A673 (cell line): ENCODE measurements at places on chromosomes 16 and 17.
A peak's percentile ranks its signal among the peaks of the same experiment; 100 is the strongest.

DNA sequence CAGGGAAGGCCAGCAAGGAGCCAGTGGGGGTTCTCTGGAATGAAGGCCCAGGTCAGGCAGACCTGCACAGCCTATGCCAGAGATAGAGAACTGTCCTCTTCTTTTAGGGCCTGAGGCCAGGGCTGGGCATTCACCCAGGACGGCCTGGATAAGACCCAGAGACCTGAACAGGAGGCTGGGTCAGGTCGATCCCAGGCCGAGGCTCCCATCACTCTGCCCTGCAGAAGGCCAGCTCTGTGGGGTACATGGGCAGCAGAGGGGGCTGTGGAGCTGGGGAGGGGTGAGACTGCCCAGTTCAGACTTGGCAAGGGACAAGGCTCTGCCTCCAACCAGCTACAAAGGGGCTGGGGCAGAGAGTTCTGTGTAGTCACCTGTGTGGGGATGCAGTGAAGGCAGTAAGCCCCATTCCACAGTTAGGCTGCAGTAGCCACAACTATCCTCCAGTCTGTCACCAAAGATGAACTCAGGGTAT, 14.6 kb downstream of the HSD11B2 start:
- DNase-seq: no peak

- peak; percentile 71 for DNase-seq
These were observed at the start of gene TMEM106A for GRCh38 chr17:43211480-43212402. TMEM106A (plus strand) TSS chr17:43211875; CDS start chr17:43213042, 1,167 bp downstream.

- DNase-seq: no peak
These were observed 23.9 kb upstream of the NGFR start for GRCh38 chr17:49471089-49471683.

GRCh38 chr16:4500272-4500671, 24.1 kb downstream of the HMOX2 start:
- DNase-seq: no peak

DNA sequence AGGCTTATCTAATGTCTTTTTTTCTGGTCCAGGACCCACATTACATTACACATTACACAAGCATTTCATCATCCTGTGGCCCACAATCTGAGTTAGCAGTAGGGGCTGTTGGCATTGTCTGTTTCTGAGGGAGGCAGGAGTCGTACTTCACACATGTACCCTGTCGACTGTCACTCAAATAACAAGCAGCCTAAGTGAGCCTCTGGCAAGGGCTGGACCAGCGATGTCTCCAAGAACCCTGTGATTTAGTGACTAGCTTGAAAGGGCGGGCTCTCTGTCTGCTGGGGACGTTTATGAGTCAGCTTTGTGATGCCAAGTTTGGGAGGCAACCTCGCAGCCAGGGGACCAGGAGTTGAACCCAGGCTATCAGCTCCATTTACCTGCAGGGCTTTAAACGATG, 251.4 kb downstream of the HS3ST3B1 start:
- DNase-seq: no peak

DNA sequence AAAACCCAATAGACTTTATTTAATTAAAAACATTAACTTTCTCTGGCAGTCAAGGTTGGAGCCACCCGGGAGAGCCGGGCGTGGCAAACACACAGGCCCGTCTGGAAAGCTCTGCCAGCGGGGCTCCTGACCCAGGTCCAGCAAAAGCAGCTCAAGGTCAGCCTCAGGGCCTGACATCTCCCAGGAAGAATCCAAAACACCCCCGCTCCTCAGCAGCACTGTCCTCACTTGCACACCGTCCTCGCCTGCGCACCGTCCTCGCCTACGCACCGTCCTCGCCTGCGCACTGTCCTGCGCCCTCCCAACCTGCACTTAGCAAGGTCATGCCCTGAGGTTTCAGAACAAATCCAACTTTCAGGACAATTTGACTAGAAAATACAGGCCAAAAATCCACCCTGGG, 31.4 kb upstream of the RPTOR start:
- DNase-seq: no peak

DNA sequence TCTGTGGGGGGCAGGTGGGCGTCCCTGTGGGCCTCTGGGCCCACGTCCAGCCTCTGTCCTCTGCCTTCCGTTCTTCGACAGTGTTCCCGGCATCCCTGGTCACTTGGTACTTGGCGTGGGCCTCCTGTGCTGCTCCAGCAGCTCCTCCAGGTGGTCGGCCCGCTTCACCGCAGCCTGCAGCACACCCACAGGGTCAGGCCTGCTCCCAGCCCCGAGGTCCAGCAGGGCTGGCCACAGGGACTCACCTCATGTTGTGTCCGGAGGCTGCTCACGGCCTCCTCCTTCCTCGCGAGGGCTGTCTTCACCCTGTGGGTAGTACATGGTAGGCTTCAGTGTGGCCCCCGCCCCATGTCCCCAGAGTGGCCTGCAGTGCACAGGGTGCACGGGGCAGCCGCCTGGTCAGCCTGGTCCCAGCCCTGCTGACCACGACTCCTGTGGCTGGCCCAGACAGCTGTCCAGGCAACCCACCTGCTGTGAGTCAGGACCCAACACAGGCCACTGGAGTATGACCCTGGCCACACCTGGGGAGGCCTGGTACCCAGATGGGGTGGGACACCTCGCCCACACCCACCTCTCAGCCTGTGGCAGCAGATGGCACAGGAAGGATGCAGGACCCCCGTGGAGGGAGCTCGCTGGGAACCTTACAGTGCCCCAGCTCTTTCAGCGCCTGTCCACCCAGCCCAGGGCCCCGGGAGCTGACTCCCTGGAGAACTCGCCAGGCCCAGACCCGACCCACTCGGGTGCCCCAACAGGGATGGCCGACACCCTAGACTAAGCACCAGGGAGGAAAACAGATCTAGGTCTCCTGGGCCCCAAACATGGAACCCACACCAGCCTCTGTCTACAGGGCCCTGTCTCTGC, 23.9 kb upstream of the AATK start:
- DNase-seq: no peak

- no peak for DNase-seq
These were observed 9.2 kb upstream of the TVP23A start for GRCh38 chr16:10827691-10828341.

GRCh38 chr17:36106493-36106835, 2.8 kb downstream of the CCL4 start:
- no peak for DNase-seq

DNA sequence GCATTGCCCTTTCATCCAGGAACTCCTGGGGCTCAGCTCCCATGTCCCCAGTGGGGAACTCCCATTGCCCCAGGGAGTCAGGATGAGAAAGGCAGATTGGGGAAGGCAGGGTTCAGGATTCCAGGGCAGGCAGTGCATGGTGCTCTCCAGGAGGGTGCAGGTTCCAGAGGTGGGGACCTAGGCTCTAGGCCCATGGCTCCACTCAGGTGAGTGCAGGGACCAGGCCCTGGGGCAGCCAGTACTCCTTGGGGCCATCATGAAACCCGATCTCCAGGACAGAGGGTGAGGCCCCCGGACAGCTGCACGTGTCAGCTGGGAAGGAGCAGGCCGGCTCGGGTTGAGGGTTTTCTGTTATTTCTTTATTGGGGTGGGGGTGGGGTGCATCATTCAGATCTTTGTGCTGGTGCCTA, 1.3 kb upstream of the MTSS2 start:
- DNase-seq: no peak

- DNase-seq: no peak
These were observed 67.5 kb upstream of the LGALS9 start for GRCh38 chr17:27563532-27563931.

- DNase-seq: peak; percentile 23
These were observed 441 bp downstream of the CMTM4 start for GRCh38 chr16:66695935-66696668.

- DNase-seq: no peak
These were observed 1410.9 kb upstream of the CDH8 start for GRCh38 chr16:63447121-63447520.

GRCh38 chr17:29238133-29238850, 8.4 kb upstream of the CRYBA1 start:
- no peak for DNase-seq

DNA sequence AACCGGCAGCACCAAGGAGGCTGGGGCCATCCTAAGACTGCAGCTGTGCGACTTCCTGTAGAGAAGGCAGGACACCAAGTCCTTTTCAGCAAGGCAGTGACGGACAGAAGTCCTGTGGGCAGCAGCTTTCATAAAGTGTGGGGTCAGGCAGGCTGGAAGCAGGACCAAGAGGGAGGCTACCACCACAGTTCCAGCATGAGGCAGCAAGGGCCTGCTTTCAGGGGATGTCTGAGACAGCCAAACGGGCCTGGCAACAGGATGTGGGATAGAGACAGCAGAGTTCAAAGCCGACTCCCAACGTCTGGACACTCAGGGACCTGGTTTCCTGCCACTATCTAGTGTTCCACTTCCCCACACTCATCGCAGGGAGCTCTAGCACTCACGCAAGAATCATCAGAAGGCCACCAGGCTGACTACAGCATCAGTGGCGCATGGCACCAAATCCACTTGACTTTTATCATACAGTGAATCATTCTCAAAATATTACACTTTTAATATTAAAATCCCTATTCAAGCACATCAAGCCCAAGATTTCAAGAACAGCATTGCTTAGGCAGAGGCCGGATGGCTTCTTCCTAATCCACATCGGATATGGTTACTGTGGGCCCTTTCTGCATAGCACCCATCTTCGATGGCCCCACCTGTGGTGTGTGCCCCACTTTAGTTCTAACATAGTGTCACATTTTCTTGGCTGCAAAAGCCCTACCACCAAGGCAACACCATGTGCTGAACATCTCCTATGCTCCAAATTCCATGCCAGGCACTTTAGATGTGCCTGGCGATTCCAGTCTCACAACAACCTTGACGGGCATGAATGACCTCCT, 5.2 kb downstream of the USP7 start:
- DNase-seq: no peak

DNA sequence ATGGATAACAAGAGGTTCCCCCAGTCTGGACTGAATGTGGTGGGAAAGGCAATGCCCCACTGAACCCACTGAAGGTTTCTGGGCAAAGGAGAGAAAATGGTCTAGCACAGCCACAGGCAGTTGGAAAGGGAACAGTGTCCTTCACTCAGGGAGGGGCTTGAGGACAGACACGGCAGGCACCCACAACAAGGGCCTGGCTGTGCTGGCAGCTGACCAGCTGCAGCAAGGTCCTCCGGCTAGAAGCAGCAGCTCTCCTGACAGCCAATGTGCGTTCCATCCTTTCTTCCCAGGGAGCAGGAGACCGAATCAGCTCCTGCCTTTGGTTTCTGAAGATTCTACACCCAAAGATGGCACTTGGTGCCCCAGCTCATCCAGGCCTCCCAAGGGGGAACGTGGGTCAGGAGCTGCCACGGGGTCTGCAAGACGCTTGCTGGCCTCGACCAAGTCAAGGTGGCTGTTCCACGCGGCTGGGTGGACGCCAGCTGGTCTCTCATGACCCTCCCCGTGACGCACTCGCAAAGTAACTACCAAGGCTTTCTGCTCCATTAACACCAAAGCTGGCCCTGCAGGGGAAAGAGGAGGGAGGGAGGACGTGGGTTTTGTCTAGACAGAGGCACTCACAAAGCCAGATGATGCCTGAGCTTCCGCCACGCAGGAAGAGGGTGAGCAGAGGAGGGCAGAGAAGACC, 11.1 kb downstream of the ABR start:
- DNase-seq: no peak

DNA sequence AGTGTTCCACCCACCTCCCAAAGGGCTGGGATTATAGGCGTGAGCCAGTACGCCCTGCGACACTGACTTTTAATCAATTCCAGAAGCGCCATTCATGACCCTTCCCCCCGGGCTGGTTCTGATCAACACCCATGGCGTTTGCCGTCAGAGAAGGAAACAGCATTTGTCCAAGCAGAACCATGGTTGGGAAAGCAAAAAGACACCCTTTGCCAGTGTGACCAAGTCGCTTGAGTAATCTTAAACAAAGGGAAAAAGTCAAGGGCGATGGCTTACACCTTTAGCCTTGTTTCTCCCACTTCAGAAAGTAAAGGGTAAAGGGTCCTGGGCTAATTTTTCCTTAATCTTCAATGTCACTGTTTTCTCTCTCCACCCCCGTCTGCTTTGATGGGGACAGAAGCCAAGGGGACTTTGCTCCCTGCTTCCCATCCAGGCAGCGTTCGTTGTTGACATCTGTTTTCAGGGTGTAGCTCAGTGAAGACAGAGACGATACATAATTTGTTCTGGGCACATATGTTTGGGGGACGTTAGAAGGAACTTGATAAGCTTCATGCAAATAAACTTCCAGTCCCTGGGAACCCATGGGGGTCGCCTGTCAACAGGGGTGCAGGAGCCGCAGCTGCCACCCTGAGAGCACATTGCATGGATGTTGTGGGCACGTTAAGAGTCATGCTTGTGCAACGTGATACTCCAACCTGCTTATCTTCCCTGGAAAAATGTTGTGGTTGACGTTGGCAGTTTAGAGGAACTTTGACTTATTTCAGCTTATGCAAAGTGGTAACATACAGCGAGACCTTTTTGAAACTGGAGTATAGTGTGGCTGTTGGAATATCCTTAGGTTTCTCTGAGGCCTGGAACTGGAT, 50.6 kb upstream of the TANGO6 start:
- no peak for DNase-seq

DNA sequence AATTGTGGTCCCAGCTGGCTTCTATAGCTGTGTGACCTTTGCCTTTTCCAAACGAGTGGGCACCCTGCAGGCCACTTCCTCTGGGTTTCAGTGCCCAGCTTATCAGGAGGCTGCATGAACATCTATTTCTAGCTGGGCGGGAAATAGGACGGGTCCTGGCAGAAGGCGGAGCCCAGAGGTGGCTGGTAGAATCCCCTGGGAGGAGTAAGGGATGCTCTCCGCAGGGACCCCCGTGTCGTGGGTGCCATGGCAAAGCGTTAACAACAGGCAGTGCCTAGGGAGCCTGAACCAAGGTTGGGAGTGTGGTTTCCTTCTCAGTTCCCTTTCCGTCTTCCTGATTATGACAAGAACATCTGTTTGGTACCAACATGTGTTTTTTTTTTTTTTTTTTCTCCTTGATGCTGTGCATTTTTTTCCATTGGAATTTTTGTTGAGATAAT, 58.2 kb downstream of the PLCG2 start:
- no peak for DNase-seq

DNA sequence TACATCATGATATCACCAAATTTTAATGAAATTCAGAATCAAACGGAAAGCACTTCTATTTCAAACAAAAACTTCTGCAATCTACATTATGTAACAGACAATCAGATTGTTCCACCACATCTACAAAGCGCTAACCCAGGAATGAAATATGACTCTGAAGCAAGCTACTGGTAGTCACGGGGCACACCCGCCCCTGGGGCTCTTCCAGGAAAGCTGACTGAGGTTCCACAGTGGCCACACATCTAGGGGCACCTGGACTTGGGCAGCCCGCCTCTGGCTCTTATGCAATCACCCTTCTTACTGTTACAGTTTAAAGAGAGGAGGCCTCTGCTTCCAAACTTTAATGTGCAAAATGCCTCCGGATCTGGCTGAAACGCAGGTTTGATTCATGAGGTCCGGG, 27.5 kb downstream of the ZCCHC14 start:
- peak; percentile 46 for DNase-seq

GRCh38 chr17:48393283-48393682, 36.7 kb downstream of the SKAP1 start:
- DNase-seq: no peak

- no peak for DNase-seq
These were observed 5.1 kb downstream of the LYRM9 start for GRCh38 chr17:27888067-27888466.

DNA sequence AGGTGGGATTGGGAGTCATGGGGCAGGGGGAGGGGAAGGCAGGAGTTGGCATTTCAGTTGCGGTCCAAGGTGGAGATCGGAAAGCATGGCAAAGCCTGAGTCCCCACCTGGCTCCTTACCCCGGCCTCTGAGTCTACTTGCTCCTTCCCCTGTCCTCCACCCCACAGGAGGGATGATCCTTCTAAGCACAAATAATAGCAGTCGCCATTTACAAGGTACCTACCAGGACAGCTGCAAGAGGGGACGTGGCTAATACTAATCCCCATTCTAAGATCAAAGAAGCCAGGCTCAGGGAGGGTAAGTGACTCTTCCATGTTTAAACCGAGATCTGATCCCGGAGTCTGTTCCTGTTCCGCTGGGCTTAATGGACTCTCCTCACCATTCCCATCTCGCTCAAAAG, 396.3 kb downstream of the SLC39A11 start:
- no peak for DNase-seq
